Urinary bladder (tissue), 4 donors: ENCODE measurements at places on chromosomes 2 and 18. TPM values are rescaled to one million over a fixed set of nuclear protein-coding genes. Genes with fewer than 3 reads are reported as not detected.

- DNase-seq = no peak
These were observed 99.0 kb downstream of the ZFP36L2 start for GRCh38 chr2:43127208-43127940.

- DNase-seq = no peak
These were observed 143.6 kb downstream of the ALPK2 start for GRCh38 chr18:58484989-58485981.

The RAB17 gene
- polyA plus RNA-seq = 2.1 TPM

GRCh38 chr2:158046121-158046880, 55.4 kb upstream of the UPP2 start:
- DNase-seq = no peak

DNA sequence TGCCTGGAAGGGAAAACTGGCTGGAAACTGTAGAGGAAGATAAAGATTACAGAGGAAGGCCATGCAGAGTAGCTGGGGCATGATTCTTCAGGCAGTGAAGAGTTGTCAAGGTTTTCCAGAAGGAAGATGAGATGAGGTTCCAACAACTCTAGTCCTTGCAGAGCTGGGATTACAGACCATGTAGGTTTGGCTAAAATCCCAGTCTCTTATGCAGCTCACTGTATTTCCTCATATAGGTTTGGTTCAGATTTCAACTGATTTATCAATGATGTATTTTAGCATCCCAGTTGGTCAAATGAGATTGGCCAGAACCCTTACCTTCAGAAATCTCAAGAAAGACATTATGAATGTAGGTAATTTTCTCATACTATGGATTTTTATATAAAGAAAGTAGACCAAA, 16.4 kb downstream of the FAP start:
- no peak for DNase-seq

The AFF3 gene
- 15.1 TPM for polyA plus RNA-seq

DNA sequence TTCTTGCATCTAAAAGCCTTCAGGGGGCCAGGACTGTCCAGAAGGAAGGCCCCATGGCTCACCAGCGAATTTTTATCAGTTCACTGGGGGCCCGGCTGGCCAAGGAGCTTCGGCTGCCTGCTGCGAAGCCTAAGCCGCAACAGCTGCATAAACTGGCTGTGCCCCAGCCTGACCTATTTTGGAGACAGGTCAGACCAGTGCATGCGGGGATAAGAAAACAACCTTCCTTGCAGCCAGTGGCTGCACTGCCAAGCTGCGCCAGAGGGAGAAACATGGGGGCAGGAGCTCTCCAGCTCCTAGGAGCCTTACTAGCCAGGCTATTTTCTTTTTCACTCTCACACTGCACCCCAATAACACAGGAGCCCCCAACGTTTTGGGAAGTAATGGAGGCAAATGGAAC, 15.2 kb downstream of the PAX3 start:
- DNase-seq = no peak

The CKAP2L gene
- polyA plus RNA-seq = 0.24 TPM

GRCh38 chr2:134225173-134225572, 28.7 kb upstream of the MGAT5 start:
- DNase-seq = no peak

The REG1B gene
- 1.7 TPM for polyA plus RNA-seq

- DNase-seq = peak; percentile 13
These were observed 155.5 kb downstream of the ARHGAP28 start for GRCh38 chr18:6885006-6885481.

- DNase-seq = no peak
These were observed 65.3 kb downstream of the SUCLG1 start for GRCh38 chr2:84393829-84394228.
